NCI-H69 (cell line): ENCODE measurements at places on chromosomes 5 and 9.
A peak's percentile ranks its signal among the peaks of the same experiment; 100 is the strongest.

- no peak for DNase-seq
Observed at GRCh38 chr5:181242031-181242451, 1.7 kb downstream of the RACK1 start.

DNA sequence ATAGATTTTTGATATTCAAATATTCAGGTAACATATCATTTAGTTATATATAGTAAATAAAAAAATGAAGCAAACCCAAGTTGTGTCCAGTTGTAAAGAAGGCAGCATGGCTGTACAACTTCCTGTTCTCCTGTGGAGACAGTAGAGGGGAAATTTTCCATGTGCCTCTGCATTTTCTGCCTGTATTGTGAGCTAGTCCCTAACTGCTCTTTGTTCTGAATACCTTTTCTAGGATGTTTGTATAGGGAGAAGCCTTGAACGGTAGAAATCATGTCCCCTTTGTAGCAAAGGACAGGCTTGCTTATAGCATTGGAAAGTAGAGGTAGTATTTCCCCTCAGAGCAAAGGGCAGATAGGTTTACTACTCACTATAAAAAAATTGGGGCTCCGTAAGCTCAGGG, 13.3 kb upstream of the RPS23 start:
- peak; percentile 69 for DNase-seq

- DNase-seq: no peak
Observed at GRCh38 chr9:114431770-114432169, 44.0 kb upstream of the AKNA start.

- no peak for DNase-seq
Observed at GRCh38 chr5:180018347-180019060, 53.1 kb downstream of the RNF130 start.

- peak; percentile 30 for DNase-seq
Observed at GRCh38 chr9:74496406-74496805, 729 bp upstream of the RORB start.

GRCh38 chr5:83277154-83277553, 194.4 kb upstream of the VCAN start:
- DNase-seq: no peak

GRCh38 chr5:92908952-92909601, 671.9 kb downstream of the NR2F1-AS1 start:
- DNase-seq: no peak

- peak; percentile 72 for DNase-seq
Observed at GRCh38 chr9:131411719-131412681, 18.1 kb downstream of the PRRC2B start.

GRCh38 chr5:79420248-79420647, 93.7 kb downstream of the HOMER1 start:
- peak; percentile 25 for DNase-seq

GRCh38 chr5:100505984-100506670, 29.0 kb upstream of the FAM174A start:
- no peak for DNase-seq

- no peak for DNase-seq
Observed at GRCh38 chr5:65779643-65780042, 57.6 kb downstream of the NLN start.

DNA sequence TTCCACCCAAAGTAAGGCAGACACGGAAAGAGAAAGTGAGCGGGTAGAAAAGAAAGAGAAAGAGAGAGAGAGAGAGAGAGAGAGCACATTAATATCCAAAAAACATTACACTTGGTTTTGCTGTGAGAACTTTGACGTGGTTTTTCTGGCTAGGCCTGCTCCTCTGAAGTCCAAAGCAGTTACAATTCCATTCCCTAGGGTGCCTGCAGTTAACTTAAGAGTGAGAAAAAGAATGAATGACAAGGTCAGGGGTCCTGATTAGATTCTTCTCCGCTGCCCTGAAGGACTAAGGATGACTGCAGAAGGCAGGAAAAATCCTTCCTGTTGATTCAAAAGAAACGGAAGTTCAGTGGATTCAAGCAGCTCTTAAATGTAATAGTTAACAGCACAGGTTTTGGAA, 589.8 kb downstream of the PRELID2 start:
- no peak for DNase-seq

DNA sequence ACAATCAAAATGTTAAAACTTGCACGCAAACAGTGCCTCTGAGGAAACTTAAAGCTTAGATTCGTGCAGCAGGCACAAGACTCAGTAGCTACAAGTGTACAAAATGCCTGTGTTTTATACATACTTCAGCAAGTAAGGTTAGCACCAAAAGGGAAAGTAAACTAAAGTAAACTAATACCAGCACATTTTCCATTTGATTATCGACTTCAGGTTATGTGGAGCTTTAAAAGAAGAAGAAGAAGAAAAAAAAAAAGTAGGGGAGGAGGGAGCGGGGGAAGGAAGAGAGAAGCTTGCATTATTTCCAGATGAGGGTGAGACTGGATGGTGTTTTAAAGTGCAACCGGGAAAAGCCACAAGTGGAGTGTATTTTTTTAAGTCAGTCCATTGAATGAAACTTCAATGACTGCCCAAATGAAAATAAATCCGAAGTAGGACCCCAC, 596 bp upstream of the ADAMTS6 start:
- DNase-seq: peak; percentile 59

GRCh38 chr5:151047814-151048425, 27.5 kb downstream of the GPX3 start:
- no peak for DNase-seq

GRCh38 chr9:122808141-122808540, 8.2 kb downstream of the OR1K1 start:
- no peak for DNase-seq

DNA sequence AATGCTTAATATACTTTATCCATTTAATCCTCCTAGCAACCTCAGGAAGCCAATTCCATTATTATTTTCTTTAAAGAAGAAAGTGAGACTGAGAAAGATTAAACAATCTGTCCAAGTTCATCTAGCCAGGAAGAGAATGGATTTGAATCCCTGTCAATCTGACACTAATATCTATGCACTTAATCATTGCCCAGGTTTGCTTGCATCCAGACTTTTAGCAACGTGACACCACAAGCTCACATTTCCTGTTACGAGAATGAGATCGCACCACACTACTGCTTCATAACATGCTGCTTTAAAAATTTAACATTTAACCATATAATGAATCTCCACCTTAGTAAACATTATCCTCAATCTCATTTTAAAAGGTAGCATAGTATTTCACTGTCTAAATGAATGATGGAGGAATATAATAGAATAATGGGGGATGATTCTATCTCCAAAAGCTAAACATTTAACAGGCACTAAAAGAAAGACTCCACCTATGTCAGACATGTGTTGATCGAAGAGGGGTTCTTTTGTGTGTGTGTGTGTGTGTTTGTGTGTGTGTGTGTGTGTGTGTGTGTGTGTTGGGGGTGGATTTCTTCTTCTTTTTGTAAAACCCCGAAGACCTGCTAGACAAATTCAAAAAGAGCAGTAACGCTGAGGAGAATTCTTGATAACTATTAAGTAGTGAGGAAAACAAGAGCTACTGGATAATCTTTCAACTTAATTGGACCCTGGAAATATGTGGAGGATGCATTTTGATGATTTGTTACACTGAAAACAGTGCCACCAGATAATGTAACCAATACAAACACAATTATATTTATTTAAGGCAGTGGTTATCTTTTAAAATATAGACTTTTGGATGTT, 138.7 kb upstream of the NR3C1 start:
- DNase-seq: peak; percentile 62

- DNase-seq: peak; percentile 53
Observed at GRCh38 chr9:82565188-82565969, 497.6 kb downstream of the RASEF start.
